GM12878 (cell line): ENCODE measurements at places on chromosomes 11 and 22. TPM values are rescaled to one million over a fixed set of nuclear protein-coding genes. Genes with fewer than 3 reads are reported as not detected.

GRCh38 chr11:118643142-118643994 is 36.0 kb downstream of the PHLDB1 start:
- DNase-seq, result no peak

DNA sequence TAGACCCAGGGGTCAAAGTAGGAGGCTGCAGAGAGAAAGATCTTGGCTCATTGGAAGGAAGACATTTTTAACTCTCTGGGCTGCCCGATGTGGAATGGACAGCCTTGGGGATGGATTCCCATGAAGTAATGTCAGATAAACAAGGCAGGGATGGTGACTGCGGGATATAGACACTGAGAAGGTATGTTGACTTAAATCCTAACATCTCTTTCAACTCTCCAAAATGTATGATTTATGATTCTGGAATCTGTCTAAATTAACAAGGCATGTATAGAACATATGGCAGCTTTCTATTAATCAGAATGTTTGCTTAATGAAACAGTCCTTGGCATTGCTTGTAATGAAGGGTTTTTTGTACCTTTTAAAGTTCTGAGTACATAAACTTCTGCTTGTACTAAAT is 56.1 kb upstream of the VSTM5 start:
- DNase-seq, result no peak

GRCh38 chr11:93131709-93132108 is 66.1 kb downstream of the SLC36A4 start:
- DNase-seq, result no peak

DNA sequence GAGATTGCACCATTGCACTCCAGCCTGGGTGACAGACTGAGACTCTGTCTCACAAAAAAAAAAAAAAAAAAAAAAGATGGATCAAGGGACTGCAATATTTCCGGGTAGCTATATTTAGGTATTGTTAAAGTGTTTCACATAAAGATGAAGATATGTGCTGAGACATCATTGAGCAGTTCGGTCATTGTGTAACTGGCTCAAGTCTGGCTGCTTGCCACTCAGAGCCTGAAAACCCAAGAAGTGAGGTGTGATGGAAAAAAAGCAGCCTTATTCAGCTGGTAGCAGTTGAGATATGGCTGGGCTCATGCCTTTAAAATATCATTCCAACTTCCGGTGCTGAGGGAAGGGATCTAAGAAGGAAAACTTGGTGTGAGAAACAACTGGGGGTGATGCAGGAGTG is 46.9 kb downstream of the LUZP2 start:
- no peak for DNase-seq

GRCh38 chr11:14555818-14556217 is 35.6 kb upstream of the PSMA1 start:
- DNase-seq, result no peak

DNA sequence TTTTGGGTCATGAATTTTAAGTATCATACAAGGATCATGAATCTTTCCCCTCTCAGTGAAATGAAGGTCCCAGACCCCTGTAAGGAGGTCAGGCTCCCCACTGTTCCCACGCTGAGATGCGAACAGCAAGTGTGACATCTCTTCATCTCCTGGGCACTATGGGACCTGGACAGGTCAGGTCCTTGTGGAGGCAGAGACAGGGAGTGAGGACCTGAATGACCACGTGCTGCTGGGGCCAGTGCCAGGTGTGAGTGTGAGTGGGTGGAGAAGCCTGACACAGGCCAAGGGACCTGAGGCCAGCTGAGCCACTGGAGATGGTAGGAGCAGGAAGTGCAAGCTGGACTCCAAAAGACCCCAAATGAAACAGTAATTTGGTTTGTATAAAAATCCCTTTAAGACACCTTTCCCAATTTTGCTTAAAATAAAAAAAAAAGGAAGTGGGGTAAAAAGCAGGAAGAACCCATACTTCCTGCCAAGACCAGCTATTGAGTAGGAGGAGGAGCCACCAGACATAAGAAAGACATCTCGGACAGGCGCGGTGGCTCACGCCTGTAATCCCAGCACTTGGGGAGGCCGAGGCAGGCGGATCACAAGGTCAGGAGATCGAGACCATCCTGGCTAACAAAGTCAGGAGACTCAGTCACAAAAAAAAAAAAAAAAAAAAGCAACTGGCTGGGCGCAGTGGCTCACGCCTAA is 35.4 kb upstream of the SERPIND1 start:
- DNase-seq, result no peak

DNA sequence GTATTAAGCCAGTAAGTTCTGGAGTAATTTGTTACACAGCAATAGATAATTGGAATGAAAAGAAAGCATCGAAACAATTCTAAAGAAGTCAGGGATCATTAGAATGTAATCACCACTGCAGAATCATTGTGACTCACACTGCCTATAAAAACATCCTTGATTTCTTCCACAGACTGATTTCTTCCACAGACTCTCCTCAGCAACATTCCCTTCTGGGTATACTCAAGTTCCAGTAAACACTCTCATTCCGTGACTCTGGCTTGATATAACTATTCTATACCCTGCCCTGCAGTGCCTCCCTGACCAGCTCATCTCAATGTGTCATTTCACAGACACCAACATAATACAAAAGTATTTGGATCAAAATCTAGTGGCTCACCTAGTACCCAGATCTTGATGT is 120.5 kb downstream of the BBOX1 start:
- no peak for DNase-seq

GRCh38 chr11:22976146-22976545 is 115.9 kb upstream of the CCDC179 start:
- DNase-seq, result no peak

GRCh38 chr22:25357606-25358420 is 138.4 kb downstream of the CRYBB2 start:
- DNase-seq, result no peak

- DNase-seq, result no peak
Measured at GRCh38 chr11:26608507-26609146, 36.6 kb upstream of the MUC15 start.

GRCh38 chr11:119788911-119789560 is 60.0 kb upstream of the NECTIN1 start:
- no peak for DNase-seq

GRCh38 chr11:1534682-1535081 is 37.4 kb downstream of the DUSP8 start:
- DNase-seq, result no peak

GRCh38 chr22:49853981-49854831 is 562 bp downstream of the ZBED4 start:
- DNase-seq, result no peak

DNA sequence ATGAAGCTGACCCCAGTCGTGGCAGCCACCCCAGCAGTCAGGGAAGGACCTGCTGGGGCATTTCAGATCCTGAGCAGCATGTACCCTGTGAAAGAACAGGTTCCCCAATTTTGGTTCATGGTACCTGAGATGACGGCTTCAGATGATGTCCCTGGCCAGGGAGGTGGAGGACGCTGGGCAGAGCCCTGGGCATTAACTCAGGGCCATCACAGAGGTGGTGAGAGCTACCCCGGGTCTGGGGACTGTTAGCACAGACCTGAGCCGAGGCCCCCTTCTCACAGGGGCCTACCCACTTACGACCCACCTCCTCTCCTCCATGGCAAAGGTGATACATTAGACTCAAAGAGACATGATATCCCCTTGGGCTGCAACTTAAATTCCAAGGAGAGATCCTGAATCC is 68.1 kb downstream of the CDKN1C start:
- DNase-seq, result no peak

GRCh38 chr11:94734563-94735275 is 33.4 kb upstream of the AMOTL1 start:
- no peak for DNase-seq

Gene POLR2L
- total RNA-seq, result 133 and 137 TPM in 2 replicates

Gene SHANK3
- total RNA-seq, result 0.08 and 0.10 TPM in 2 replicates

Gene IL10RA
- 10.8 and 11.8 TPM in 2 replicates for total RNA-seq

Gene CARD18
- not detected in 2 replicates for total RNA-seq

Gene RCOR2
- total RNA-seq, result 0.16 and 0.28 TPM in 2 replicates

Gene DCDC1
- not detected in 2 replicates for total RNA-seq

Gene OR5M3
- not detected in 2 replicates for total RNA-seq

Gene ENDOD1
- 14.2 and 14.9 TPM in 2 replicates for total RNA-seq

Gene CPT1A
- total RNA-seq, result 17.5 and 17.8 TPM in 2 replicates

Gene SPI1
- 29.5 and 31.1 TPM in 2 replicates for total RNA-seq

Gene MMP7
- 1.0 and 1.2 TPM in 2 replicates for total RNA-seq

Gene KLHDC7B
- total RNA-seq, result 1.1 and 1.7 TPM in 2 replicates

Gene GNB1L
- 12.6 and 13.4 TPM in 2 replicates for total RNA-seq

Gene SUN2
- 93.4 and 107 TPM in 2 replicates for total RNA-seq

Gene CDC42EP1
- 0.19 and 0.33 TPM in 2 replicates for total RNA-seq

Gene SLC22A25
- 0.08 TPM in 1 of 2 replicates, not detected in the other for total RNA-seq

Gene FAM111B
- 52.0 and 58.9 TPM in 2 replicates for total RNA-seq
